ENCODE measurements at places on chromosomes 12 and 14.

DNA sequence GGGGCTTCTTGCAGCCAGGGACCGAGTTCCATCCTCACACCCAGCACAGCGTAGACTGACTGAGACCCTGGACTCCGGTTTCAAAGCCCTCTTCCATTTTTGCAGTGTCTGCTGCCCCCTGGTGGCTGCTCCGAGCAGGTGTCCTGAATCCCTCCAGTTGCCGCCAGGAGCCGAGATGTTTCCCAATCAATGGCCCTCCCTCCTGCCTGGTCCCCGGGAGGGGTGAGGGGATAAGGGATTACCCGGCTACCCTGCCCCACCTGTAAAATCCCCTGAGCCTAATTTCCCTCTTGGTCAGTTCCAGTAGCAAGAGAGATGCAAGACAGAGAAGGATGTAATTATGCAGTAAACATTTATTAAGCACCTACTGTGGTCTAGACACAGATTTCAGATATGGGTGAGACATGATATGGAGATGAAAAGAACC, 55.0 kb downstream of the PHETA1 start:
- peak; percentile 43 for DNase-seq

GRCh38 chr14:22926316-22926715, 2.9 kb downstream of the PRMT5 start:
- DNase-seq, result no peak

- no peak for DNase-seq
Observed at GRCh38 chr12:33180918-33181317, 258.7 kb downstream of the SYT10 start.

DNA sequence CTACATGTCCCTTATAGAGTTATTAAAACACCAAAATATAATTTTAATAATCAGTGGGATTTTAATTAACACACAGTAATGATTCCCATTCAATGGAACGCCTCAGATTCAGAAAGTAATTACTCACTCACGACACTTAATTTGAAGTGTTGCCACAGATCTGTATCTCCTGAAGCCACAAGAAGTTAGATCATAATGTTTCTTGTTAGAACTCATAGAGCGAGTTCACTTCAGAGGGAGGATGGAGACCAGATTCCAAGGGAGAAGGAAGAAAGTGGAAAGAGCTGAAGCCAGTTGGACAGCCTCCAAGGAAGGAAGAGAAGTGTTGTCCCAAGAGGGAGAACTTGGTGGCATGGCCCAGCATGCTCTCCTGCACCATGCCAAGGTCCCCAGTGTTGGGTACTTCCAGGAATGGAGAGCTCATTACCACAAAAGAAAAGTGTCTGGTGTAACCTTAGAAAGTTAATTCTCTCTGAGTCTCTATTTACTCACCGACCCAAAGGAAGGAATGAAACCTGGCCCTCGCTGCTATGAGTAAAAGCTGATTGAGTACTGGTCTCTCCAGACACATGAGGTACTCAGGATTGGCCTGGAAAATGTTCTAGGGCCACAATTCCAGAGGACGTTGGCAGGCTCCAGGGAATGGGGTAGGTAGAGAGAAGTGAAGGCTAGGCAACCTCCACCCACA, 305.4 kb downstream of the BCL11B start:
- no peak for DNase-seq

DNA sequence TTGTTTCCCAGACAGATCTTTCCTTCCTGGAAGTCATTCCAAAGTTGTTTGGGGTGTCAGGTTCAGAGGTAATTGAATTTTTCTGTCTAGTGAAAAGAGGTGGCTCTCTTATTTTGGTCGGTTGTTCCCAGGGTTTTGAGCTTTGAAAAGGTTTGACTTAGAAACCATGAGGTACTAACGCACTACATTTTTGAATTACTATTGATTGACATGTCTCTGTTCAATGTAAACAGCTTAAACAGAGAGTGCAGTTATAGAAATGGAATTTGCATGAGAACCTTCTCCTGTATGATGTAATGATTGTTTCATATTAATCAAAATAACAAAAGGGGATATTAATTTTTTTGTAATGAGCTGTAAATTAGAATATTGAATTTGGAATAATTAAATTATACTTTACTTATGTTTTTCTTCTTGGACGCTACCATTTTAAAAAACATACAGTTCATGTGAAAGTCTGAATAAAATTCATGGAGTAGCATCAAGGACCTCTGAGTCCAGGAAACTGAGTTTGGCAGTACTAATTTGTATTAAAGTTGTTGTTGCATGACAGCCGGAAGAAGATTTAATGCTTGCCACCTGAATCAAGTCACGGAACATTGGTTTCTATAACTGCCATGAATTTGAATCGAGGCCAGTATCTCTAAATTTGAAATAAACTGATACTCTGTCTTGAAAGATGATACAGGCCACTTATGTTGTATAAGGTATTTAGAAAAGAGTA, 41.7 kb downstream of the NPAS3 start:
- no peak for DNase-seq

GRCh38 chr14:60862283-60862682, 118.6 kb downstream of the TRMT5 start:
- no peak for DNase-seq

GRCh38 chr14:94543449-94544124, 17.7 kb upstream of the SERPINA4 start:
- DNase-seq, result no peak

- DNase-seq, result no peak
Observed at GRCh38 chr12:69873429-69873828, 48.4 kb downstream of the MYRFL start.

DNA sequence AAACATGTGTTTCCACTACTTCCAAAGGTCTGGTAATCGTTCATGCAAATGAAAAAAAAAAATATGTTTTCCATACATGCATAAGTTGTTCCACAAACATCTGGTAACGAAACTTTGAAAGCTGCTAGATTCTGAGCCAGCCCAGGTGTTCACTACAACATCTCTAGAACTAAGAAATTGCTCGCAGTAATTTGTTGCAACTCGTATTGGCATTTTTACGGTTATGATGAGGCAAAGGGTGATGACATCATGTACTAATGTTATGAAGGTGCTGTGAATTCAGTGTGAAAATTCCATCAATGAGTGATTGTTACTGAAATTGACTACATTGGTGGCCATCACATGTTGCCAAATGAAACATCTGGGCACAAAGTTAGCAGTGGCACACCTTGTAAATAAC, 31.9 kb upstream of the CCDC91 start:
- no peak for DNase-seq

- DNase-seq, result no peak
Observed at GRCh38 chr14:42804141-42804540, 1197.5 kb downstream of the LRFN5 start.

- DNase-seq, result peak; percentile 8
Observed at GRCh38 chr14:50821510-50822464, 9.2 kb downstream of the NIN start.

DNA sequence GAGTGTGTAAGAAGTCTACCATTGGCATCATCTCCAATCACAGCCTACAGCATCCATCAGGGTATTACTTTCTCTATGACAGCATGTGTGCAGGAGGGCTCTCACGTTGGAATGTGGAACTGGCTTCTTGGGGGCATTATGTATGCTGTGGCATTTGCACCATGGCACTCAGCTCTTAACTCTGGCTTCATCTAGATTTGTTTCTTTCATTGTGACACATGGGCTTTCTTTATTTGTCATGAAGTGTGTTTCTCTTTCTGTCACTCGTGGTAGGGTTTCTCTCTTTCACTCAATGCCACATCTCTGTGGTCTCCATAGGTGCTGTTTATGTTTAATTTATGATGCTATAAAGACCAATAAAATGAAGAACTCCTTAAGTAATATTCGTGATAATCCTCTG, 191.2 kb upstream of the GARIN2 start:
- DNase-seq, result no peak

DNA sequence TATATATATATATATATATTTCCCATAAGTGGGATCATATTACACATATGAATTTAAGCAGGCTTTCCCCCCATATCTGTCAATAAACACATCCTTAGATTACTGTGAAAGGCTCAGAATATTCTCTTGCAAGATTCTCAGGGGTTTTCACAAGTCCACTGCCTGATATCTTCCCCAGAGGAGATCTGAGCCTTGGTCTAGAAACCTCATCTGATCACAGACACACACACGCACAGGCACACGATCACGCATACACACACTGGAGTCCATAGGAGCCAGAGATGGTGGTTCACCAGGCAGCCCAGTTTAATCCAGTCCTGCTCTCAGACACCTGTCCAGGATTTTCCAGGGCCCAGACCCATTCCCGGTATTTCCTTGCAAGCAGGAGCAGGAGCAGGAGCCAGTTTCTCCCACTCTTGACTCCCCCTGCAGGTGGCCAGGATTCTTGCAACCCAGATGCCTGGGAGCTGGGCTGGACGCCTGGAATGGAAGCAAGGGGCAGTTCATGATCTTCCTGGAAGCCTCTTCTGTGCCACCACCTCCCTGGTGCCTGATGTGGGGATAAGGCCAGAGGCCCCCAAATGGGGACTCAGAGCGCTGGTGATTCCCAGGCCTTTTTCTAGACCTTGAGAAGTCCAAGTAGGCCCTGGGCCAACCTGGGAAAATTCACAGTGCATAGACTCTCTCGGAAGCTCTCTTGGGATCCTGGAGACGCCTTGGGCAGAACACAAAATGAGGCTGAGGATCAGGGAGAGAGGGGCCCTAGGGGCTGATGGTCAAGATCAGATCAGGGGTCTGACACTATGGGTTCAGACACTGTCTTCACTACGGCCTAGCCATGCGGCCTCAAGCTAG, 16.5 kb upstream of the KRT78 start:
- no peak for DNase-seq

- no peak for DNase-seq
Observed at GRCh38 chr14:70086685-70087379, 101.9 kb downstream of the SLC8A3 start.

- no peak for DNase-seq
Observed at GRCh38 chr14:60175255-60175902, 10.2 kb upstream of the DHRS7 start.

DNA sequence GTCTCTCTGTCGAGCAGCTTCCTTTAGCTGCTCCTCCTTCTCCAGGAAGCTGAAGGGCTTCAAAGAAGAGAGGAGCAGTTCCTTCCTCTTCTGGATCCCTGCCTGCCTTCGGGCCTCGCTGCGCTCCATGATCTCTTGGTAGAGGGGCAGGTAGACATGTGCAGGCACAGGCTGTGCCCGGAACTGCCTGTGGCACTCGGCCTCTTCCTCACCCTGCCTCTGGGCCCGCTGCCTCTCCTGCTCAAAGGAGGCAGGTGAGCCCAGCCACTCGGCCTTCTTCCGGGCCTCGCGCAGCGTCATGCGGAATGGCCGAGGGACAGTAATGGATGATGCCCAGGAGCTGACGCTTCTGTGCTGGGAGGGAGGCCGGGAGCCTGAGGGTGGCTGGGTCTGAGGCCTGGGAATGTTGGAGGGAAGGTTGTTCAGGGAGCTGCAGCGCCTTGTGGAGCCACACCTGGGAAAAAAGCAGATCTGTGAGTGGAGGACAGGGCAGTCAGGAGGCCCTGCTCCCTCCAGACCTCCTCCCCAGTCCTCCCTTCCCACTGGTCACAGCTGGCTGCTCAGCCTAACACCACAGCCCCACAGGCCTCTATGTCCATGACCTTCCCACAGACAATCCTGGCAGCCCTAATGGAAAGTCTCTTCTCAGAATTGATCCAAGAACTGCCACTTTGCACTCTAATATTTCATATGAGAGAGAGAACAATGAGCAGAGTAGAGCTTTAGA, 5.3 kb downstream of the FAM161B start:
- no peak for DNase-seq

DNA sequence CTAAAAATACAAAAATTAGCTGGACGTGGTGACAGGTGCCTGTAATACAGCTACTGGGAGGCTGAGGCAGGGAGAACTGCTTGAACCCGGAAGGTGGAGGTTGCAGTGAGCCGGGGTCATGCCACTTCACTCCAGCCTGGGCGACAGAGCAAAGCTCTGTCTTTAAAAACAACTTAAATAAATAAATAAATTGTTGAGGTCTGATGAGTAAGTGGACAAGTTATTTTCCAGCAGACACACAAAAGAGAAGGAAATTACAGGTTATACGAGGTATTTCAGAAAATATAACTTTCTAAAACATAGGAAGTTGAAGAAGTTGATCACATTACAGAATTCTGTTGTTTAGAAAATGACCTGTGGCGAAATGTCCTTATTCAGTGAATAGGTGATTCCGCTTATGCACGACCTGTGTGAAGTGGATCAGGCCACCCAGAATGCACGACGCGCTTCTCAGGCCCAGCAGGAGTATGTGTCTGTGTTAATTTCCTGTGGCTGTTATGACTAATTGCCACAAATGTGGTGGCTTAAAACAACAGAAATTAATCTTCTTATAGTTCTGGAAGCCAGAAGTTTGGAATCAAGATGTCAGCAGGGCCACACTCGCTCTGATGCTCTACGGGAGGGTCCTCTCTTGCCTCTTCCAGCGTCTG, 38.1 kb downstream of the P2RX7 start:
- no peak for DNase-seq

GRCh38 chr12:34402899-34403705, 380.8 kb downstream of the ALG10 start:
- DNase-seq, result no peak

GRCh38 chr12:4743046-4743445, 22.8 kb downstream of the GALNT8 start:
- DNase-seq, result no peak

DNA sequence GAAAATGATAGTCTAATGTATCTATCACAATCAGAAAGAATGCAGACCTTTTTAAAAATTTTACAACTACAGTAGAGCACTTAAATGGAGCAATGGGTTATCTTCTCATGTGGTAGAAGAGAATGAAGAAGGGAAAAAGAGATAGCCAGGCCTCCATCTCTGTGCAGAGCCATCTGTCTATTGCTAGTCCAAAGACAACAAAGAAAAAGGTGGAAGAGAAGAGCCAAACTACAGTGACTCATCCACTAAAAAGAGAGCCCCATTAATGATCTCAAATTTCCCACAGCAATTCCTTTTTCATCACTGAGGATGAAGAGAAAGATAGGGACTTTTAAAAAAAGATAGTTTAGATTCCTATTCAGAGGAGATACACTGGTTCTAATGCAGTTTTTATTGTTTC, 232.9 kb downstream of the ATXN7L3B start:
- DNase-seq, result no peak

- no peak for DNase-seq
Observed at GRCh38 chr14:79040790-79041189, 870.6 kb downstream of the NRXN3 start.

DNA sequence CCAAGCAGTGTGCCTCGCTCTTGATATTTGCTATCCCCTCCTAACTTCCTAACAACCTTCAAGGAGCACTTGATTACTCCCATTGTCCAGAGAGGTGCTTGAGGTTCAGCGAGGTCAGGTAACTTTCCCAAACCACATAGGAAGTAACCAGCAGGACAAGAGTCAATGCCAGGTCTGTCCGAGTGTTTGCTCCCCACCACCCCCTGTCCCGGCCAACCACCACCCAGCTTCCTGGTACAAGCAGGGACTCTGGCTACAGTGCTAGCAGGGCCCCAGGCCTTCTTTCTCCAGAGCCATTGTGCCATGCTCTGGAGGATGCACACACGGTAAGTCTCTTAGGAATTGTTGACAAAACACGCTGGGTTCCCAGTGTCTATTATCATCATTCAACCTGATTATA, 49.2 kb downstream of the SYNE3 start:
- no peak for DNase-seq

GRCh38 chr14:93496856-93497741, 66.4 kb downstream of the UNC79 start:
- DNase-seq, result no peak

Measured in activated CD8-positive, alpha-beta memory T cell treated with anti-CD3 and anti-CD28 coated beads for 4 hours (primary cell).